ENCODE measurements at places on chromosomes 1 and 21.

- DNase-seq = no peak
Observed at GRCh38 chr1:72230746-72231145, 51.6 kb downstream of the NEGR1 start.

GRCh38 chr1:182603646-182604174, 479 bp downstream of the RGS16 start:
- no peak for DNase-seq

GRCh38 chr1:7657287-7658016, 113.6 kb upstream of the VAMP3 start:
- DNase-seq = no peak

DNA sequence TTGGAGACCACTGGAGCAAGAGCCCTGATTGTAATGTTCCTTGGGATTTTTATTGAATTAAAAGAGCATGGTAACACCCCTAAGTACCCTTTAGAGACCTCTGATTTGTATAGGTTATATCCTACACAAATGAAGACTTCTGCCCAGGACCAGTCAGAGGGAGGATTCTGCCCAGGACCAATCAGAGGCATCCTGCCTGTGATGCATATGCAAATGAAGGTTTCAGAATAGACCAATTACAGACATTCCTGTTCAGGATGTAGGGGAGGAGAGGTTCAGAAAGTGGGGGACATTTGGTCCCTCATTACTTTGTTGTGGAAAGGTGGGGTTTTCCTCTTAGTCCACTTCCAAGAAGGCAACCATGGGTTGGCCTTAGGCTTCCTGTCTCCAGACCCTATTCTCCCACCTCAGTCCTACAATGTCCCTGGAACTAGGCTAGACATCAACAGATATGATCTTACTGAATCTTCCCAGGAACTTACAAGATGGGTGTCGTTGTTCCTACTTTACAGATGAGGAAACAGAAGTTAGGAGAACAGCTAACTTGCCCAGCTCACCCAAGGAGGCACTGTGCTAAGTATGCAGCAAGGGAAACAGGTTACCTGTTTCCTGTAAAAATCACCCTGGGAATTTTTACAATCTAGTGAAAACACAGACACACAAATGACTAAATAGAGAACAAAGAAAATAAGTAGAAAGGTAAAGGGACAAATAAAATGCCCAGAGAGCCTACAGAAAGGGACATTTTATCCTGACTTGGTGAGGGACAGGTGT, 36.8 kb upstream of the SFPQ start:
- DNase-seq = no peak

GRCh38 chr1:40974945-40975344, 4.6 kb upstream of the CTPS1 start:
- DNase-seq = no peak

- no peak for DNase-seq
Observed at GRCh38 chr1:57845041-57845440, 421.2 kb upstream of the DAB1 start.

DNA sequence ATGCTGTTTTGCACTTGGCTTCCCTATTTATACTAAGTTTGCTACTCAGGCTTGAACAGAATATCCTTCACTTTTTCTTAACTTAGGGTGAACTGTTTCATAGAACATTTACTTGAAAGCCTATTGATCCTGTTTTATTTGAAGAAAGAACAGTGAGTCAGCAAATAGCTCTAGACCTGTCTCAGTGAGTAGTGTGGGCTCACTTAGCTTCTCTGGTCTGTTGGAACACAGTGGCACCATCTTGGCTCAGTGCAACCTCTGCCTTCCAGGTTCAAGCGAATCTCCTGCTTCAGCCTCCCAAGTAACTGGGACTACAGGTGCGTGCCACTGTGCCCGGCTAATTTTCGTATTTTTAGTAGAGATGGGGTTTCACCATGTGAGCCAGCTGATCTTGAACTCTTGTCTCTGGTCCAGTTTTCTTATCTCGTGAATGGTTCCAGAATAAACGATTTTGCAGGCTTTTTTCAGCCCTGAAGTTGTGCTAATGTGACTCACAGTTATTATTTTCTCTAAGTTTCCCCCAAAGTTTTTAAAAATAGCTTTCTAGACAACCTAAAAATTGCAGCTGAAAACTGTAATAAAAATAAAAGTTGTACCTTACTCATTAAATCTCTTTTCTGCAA, 76.8 kb downstream of the KIF1B start:
- DNase-seq = no peak

DNA sequence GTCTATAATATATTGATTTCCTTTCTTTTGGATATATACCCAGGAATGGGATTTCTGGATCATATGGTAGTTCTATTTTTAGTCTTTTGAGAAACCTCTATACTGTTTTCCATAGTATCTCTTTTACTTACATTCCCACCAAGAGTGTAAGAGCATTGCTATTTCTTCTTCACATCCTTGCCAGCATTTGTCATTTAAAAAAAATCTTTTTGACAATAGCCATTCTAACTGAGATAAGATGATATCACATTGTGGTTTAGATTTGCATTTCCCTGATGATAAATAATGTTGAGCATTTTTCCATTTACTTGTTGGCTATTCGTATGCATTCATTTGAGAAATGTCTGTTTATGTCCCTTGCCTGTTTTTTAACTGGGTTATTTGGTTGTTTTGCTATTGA, 467.4 kb downstream of the COL11A1 start:
- DNase-seq = no peak

DNA sequence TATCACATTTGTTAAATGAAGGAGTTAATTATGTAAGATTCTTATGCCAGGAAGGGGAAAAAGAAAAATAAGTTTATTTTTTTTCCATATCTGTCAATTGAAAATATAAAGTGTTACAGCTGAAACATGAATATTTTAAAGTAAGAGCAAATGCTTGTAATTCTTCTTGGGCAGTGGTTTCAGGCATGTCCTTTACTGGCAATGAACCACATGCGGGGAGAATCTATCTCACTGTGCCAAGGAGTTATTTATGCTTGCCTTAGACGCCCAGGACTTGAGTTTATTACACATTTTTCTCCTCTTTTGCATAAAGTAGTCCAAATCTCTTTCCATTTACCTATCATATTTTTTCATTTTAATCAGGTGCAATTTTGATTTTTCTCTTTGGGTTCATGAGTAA, 207.8 kb upstream of the NRIP1 start:
- DNase-seq = no peak

DNA sequence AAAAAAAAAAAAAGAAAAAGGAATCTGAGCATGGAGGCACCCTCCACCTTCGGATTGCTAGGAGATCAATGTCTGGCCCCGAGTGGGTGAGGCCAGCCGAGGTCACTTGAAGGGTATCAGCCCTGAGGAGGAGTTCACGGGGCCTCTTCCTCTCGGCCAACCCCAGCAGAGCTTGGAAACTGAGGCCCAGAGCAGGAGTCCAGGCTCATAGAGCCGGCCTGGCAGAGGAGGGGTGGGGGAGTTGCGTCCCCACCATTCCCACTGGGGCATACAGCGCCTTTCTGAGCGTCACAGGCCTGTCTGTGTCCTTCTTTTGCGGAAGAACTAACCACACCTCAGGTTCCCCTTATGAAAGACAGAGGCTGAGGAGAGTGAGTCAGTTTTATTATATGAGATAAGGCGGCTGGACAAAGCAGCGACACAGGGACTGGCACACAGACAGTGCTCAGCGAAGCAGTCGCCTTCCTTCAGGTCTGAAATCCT, 17.1 kb upstream of the EPHA2 start:
- no peak for DNase-seq

GRCh38 chr1:152048416-152049009, 11.7 kb upstream of the S100A11 start:
- peak; percentile 98 for DNase-seq

- no peak for DNase-seq
Observed at GRCh38 chr1:3226191-3226590, 157.2 kb downstream of the PRDM16 start.

- no peak for DNase-seq
Observed at GRCh38 chr1:96723377-96723776, 1.8 kb downstream of the PTBP2 start.

DNA sequence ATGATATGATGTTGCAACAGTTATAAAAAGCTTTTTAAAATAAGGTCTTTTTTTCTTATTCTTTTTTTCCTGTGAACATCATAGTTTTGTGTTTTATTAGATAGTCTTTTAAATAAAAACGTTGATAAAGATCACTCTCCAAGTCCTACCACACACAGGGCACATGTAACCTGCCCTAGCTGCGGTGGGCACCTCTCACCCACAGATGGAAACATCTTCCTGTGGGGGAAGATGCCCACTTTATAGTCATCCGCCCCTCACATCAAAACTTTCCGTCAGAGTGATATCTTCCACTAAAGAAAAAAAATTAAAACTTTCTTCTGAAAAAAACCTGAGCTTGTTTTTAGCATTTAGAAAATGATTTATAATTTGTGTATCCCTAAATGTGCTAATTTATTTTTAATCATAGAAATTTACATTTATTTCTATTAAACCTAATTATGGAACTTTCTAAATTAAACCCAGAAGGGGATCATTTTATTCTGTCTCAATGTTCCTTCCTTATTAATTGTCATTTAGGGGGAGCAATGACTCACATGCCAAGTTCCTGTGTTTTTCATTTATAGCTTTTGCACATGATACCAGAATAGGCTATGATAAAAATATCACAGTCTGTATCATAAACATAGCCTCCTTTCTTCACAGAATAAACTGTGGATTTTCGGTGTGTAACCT, 24.7 kb downstream of the TNFRSF9 start:
- no peak for DNase-seq

- no peak for DNase-seq
Observed at GRCh38 chr1:153816283-153816889, 41.2 kb downstream of the SLC27A3 start.

- DNase-seq = no peak
Observed at GRCh38 chr1:91553177-91553591, 52.5 kb downstream of the CDC7 start.

GRCh38 chr1:226816576-226816975, 53.8 kb upstream of the PSEN2 start:
- DNase-seq = peak; percentile 19

DNA sequence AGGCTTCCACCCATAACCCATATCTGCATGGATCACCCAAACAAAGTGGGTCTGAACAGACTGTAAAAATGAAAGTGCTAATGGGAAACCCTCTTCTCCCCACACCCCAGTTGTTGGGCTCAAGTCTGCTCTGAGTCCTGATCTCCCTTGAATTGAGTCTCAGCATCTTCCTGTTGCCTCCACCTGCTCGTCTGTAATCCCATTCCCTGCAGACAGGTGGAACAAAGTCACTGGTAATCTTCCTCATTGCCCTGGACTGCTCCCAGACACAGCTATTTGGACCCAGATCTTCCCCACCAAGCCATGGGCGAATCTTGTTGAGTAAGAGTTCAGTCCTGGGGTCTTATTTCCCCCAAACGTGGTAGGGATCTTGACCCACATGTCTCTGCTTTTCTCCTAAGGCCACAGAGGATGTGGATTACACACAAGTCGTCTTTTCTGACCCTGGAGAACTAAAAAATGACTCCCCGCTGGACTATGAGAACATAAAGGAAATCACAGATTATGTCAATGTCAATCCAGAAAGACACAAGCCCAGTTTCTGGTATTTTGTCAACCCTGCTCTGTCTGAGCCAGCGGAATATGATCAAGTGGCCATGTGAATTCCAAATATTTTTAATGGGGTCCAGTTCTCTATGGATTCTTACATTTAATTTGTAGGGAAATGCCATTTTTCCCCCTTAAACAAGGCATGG, 15.7 kb downstream of the AVPR1B start:
- no peak for DNase-seq

GRCh38 chr1:163866564-163866963, 544.8 kb downstream of the NUF2 start:
- DNase-seq = no peak

GRCh38 chr1:187819086-187819485, 990.3 kb downstream of the PLA2G4A start:
- no peak for DNase-seq

DNA sequence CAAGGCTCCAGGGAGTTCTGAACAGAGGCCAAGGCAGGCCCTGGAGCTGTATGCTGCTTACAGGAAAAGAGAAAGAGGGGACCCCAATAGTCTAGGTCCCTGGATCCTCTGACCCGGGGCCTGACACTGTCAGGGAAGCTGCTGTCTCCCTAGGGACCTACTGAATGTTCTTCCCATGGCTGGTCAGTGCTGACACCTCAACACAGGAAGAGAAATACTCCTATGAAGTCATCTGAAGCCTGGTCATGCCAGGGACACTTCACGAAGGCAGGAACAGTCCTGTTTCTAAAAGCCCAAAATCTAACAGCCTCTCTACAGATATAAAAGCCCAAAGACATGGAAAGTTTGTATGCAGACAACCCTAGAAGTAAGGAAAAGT, 1.7 kb upstream of the LAD1 start:
- DNase-seq = no peak

DNA sequence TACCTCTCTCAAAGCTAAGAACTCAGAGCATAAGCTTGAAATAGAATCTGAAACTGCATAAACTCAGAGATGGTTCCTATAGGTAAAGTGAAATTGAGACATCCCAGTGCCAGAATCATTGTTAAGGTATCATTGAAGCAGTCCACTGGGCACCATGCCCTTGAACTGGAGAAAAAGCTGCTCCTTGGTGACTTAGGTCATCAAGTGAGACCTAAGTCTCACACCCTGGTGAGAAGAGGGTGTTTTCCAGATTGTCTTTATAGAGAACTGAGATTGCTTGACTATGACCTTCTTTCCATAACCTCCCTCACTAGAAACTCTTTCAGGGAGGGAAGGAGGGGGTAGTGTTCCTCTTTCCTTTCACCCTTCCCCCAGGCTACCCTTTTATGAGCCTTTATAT, 9.4 kb upstream of the ATP6V1G3 start:
- DNase-seq = no peak

GRCh38 chr1:47444562-47445465, 7.0 kb downstream of the FOXD2 start:
- no peak for DNase-seq

DNA sequence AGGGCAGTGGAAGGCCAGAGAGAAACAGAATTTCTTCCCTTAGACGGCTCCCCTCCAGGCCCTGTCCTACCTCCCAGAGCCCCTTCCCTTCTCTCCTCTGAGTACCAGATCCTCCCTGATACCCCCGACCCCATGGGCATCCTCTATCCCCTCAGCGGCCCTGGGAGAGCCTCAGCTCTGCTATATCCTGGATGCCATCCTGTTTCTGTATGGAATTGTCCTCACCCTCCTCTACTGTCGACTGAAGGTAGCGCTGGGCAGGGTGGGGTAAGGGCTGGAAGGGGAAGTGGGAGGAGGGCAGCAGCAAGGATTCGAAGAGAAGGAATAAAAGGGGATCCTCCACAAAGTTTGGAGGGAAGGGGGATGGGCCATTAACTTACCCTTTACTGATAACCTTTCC, 2.7 kb downstream of the FCER1G start:
- DNase-seq = no peak

GRCh38 chr1:186812570-186812969, 16.2 kb upstream of the PLA2G4A start:
- DNase-seq = peak; percentile 82
